Motor neuron (in vitro differentiated cells): ENCODE measurements at places on chromosomes 2 and 18. TPM values are rescaled to one million over a fixed set of nuclear protein-coding genes. Genes with fewer than 3 reads are reported as not detected.
A peak's percentile ranks its signal among the peaks of the same experiment; 100 is the strongest.

GRCh38 chr2:8581601-8582041 lies 100.2 kb upstream of the ID2 start:
- no peak for ATAC-seq

- ATAC-seq, result peak; percentile 79
Observed at GRCh38 chr2:199659207-199659606, 191.8 kb downstream of the FTCDNL1 start.

GRCh38 chr2:157260533-157261198 lies 3.2 kb downstream of the GALNT5 start:
- no peak for ATAC-seq

DNA sequence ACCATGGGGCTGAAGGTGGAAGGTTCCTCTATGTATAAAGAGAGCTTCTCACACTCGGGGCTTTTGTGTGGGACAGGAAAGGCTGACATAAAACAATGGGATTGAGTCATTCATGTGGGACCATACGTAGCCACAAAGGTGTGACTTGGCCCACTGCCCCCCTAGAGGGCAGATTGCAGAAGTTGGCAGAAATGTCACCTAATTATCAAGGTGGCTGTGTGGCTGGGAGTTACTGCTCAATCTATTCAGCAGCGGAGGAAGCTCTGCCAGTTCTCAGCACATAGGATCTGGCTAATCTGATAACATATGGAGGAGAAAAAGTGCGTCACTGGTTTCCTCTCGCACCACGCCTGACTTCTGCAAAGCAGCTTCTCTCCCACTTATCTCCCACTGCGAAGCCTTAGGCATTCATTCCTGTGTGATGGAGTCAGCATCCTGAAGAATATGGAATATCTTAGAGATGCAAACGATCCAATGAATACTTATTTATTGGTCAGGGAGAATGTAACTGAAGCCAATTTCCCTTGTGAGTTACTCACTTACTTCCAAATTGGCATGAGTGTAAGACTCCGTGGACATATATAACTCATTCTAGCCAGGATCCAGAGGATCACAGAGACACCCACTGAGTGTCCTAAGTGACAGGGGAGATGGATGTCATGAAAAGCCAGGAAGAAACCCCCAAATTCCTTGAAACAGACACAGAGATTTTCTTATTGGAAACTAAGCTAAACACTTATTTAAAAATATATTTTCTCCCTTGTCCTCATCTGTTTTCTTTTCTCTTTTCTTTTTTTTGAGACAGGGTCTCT lies 344.8 kb downstream of the TGIF1 start:
- ATAC-seq, result no peak

DNA sequence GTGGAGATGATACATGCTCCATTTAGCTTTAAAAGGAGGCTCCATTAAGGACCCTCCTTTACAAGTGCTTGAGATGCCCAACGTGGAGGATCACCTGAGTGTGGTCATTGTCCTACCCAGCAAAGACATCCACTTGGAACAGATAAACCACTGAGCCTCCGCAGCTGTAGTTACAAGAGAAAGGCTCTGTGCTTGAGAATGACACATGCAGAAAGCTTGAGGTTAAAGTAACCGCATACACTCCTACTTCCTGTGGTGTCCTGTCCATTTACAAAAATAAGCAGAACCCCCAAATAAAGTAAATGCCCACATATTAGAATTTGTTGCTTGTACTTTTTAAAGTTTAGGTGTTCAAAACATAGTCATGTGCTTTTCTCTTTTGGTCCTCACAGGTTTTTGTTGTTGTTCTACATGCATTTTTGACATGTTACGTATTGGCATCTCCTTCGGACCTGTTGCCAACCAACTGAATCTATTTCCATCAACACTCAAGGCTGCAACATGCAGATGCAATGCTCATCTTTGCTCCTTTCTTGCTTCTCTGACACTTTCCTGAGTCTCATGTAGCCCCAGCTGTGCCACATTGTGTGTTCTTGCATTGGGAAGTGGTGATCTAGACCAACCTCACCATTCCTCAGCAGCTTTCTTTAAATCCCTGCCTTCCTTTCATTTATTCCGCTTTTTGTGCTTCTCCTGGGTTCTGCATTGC lies 56.0 kb downstream of the SERPINB7 start:
- ATAC-seq, result no peak

- ATAC-seq, result peak; percentile 70
Observed at GRCh38 chr2:10752236-10752635, 30.8 kb downstream of the ATP6V1C2 start.

- no peak for ATAC-seq
Observed at GRCh38 chr2:241459520-241459919, 48.9 kb downstream of the STK25 start.

DNA sequence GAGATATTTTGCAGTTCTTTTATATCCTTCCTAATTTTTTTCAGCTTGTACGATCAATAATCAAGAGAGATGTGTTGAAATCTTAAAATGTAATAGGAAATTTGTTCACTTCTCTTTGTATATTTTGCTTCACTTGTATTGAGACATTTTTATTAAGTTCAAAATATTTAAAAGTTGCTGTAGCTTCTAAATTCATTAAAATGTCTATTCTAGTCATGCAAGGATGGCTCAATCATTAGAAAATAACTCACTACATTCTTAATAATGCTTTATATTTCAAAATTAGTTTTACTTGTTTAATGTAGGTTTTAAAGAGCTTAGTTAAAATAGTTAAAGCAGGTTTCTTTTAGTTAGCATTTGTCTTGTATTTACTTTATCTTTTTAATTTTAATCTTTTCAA lies 308.4 kb downstream of the CYRIA start:
- no peak for ATAC-seq

DNA sequence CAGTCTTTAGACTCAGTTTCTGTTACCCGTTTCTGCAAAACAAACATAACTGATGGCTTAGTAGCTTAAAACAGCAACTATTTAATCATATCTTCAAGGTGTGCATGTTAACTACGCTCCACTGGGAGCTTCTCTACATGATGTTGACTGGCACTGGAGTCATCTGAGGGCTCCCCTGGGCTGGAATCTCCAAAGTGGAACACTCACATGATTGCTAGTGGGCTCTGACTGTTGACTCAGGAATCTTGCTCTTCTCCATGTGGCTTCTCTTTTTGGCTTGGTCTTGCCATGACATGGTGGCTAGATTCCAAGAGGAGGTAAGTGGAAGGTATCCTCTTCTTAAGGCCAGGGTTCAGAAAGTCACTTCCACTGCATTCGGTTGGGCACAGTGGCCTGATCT lies 160.8 kb downstream of the PMAIP1 start:
- ATAC-seq, result no peak

DNA sequence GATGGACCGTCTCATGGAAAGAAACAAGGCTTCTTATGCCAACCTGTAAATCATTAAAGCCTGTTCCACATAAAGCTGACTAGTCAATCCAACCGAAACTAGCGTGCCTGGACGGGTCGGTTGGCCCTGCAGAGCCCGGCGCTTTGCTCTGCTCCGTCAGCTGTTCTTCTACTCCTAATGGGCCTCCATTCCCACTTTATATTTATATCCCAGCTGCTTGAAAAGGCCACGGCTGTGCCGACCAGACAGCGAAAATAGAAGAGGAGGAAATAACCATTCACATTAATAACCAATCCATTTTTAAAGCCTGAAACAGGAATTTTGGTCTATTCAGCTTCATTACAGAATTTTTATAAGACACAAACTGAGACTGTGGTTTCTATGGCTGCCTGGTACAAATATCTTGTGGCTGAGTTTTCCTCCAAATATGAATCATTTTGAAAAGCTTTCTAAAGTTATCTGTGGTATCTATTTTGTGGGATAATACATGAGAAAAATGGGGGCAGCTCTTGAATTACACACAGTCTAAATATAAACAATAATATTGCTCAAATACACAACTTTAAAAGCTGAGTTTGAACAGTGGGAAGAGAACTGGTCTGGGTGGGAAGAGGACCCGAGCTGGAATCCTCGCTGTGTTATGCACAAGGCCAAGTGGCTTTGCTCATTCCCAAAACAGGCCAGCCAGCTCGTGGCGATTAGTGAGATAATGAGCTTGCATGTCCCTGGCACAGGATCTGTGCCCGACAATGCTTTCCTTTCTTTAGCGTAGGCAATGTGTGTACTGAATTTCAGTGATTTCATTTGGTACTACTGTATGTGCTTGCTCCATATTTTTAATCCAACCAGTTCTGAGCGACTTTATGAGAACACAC lies 10.5 kb upstream of the FAM124B start:
- ATAC-seq, result no peak

DNA sequence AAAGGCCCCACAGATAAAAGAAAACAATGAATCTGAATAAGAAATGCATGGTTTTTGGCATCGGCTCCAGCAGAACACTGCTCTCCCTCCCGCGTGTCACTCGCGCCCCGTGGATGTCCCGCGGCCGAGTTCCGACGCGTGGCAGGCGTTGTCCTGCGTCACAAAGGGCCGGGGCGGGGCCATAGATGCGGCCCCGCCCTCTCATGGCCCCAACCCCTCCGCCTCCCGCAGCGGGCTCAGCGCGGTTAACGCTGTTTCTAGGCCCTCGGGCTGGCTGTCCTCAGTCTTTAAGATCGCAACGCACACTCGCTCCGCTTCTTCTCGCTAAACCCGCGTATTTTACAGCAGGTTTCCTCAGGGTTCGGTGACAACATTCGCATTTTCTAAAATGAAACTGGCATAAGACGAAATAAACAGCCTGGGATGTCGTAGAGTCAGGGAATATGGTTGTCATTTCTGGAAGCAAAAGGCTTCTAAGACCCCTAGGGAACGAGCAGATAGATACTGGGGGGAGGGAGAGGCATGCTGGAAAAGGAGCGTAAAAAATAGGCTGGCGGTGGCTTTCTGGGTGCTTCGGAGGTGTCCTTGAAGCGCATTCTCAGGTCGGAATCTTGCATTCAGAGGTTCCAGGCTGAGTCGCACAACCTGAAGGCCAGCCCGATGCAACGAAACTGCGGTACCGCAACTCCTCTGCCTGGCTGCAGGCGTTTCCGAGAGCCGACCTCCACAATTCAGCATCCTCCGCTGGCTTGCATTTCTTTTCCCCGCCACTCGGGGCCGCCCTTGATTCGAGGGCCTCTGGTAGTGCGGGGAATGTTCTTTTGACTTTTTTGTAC lies at the start of gene FKBP7:
FKBP7 (minus strand) TSS at position 162 of the 836 bp plus-strand sequence; CDS start at position 61, 101 bp downstream.
- peak; percentile 80 for ATAC-seq

- ATAC-seq, result no peak
Observed at GRCh38 chr2:106096299-106097037, 97.6 kb downstream of the UXS1 start.

DNA sequence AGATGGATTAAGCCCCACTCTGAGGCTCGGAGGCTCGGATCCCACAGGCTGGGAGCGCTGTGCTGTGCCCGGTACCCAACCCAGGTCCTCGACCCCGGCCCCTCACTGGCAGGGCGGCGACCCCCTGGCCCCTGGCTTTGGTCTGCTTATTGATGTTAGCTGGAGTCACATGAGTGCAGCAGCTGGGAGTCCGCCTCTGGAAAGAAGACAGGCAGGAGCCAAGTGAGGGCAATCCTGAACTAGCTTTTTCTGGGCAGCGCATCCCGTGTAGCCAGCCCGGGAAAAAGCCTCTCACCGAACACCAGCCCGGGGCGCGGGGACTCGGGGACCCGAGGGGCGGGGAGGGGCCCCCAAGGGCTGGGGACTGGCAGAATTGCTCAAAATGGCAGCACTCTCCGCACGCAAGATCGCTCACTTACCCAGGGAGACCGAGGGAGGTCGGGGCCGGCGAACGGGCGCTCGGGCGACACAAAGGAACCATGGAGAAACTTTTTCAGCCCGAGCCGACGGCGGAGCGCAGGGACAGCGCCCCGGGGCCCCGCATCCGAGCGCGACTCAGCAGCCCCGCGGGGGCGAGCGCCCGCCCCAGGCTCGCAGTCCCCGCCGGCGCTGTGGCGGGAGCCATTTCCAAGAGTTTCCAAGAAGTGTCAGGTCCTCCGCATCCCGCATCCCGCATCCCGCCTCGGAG lies 567 bp downstream of the TMEM200C start:
- peak; percentile 11 for ATAC-seq

DNA sequence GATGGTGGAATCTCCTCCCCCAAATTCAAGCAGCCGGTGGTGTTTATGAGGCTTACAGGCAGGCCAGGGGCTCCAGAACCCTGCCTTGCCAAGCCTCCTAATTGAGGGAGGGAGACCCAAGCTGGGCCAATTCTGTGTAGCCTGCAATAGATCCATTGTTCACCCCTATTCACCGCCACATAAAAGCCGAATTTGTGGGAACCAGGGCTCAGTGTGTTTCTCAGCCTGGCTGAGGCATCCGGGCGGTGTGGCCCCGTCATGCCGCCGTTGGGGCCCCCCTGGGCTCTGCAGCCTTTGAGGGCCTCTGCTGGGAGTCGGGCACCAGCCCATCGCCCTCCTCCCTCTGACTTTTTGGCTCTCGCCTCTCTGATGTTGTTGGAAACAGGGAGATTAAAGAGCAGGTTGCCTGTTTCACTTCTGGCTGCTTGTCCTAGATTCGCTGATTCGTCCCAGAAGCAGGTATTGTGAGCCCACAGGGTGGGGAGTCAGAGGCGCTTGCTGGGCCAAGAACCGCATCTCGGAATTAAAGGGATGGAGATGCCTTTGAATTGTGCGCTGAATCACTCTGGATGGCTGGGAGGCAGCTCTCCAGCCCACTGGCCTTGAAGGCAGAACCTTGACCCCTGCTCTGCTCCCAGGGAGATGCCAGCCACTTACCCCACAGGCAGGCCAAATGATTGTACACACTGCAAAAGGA lies 14.7 kb upstream of the OTOS start:
- ATAC-seq, result no peak

- ATAC-seq, result no peak
Observed at GRCh38 chr2:147133286-147133908, 711.4 kb upstream of the ACVR2A start.

DNA sequence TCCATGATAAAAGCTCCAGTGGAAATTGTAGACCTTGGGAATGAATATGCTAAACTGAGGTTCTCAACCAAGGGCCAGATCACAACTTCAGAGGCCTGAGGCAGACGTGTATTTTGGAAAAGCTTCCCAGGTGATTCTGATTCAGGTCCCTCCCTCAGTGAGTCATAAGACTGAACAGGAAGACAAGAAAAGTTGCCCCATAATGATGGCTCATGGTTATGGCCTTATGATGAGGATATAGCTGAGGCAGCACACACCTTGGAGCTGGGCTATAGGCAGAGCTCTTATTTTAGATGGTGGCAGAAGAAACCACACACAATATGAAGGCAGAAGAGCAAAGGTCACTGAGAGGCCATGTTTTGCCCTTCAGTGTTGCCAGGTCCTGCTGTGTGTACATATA lies 9.6 kb downstream of the ANTXR1 start:
- peak; percentile 5 for ATAC-seq

- ATAC-seq, result peak; percentile 98
Observed at GRCh38 chr2:84302513-84303412, 156.3 kb downstream of the SUCLG1 start.

The DSG1 gene
- total RNA-seq, result 0.27 TPM in 1 of 2 replicates, not detected in the other

The CFAP210 gene
- total RNA-seq, result 0.84 and 1.2 TPM in 2 replicates

The XDH gene
- total RNA-seq, result 0.19 and 0.33 TPM in 2 replicates

The PDIA6 gene
- 189 and 201 TPM in 2 replicates for total RNA-seq

The CTDP1 gene
- total RNA-seq, result 14.4 TPM in 2 replicates

The PSD4 gene
- 0.59 and 0.79 TPM in 2 replicates for total RNA-seq

The ST8SIA5 gene
- 0.19 and 0.63 TPM in 2 replicates for total RNA-seq

The MGAT4A gene
- 10.2 and 18.0 TPM in 2 replicates for total RNA-seq

The ELOA2 gene
- 0.13 and 0.41 TPM in 2 replicates for total RNA-seq

The SLC14A1 gene
- total RNA-seq, result 0.38 and 0.87 TPM in 2 replicates

The ACAA2 gene
- total RNA-seq, result 27.0 and 29.0 TPM in 2 replicates

The IER3IP1 gene
- total RNA-seq, result 18.5 and 23.2 TPM in 2 replicates

The DPYSL5 gene
- total RNA-seq, result 84.8 and 87.9 TPM in 2 replicates
